ENCODE measurements at places on chromosomes 3 and 15.

- H3K4me3 ChIP-seq = no peak overlapping the region
- no peaks in the 10 kb centered on the region for H3K4me1 ChIP-seq
- H3K27ac ChIP-seq = no peak overlapping the region
- no peaks in the 10 kb centered on the region for H3K27me3 ChIP-seq
- no peak for DNase-seq
These were observed 502.5 kb upstream of the NAALADL2 start for GRCh38 chr3:174356596-174356995.

DNA sequence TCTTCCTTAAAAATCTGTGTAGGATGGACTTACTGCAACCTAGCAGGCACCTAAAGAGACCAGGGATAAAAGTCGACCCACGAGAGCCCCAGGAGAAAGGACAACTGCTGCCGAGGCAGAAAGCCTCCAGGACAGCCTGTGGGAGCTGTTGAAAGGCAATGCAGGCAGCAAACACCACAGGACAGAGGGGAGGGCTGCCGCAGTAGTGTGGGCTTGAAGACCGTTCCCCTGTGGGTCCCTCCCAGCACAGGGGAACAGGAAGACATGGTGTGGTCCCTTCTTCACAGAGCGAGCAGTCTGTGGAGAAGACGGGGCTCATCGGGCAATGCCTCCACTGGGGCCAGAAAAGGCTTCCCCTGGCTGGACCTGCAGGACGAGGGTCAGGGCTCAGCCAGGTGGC lies 58.5 kb upstream of the GATA2 start:
- peaks cover 7% of the 10 kb centered on the region for H3K36me3 ChIP-seq

DNA sequence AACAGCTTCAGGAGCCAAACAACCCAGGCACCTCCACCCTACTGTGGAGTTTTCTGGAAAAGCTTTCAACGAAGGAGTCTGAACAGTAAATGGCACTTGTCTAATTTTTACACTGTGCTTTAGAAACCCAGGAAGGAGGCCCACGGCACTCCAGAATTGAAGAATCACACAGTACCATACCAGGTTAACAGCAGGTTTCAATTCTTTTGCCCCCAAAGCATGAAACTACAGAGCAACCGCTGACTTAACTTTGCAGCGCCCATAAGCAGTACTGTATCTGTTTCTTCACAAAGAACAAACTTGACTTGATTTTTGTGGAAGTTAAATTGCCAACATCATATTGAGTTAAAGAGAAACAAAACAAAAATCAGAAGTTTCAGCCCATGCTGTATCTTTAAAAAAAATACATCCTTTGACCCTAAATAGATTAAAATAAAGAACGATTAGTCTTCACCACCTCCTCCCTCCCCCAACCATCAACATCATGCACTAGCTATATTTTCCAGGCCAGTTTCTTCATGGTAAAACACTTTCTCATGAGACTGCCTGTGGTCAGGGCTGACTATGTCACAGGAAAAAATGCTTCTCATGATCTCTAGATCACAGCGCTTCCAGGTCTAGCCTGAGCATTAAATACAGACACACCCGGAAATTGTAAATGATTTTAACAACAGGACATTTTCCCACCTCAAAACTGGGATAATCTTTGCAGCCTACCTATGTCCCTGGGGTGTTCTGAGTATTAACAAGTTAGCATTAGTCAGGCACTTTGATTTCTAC lies 456.3 kb downstream of the FOXP1 start:
- no peak overlapping the region for H3K4me3 ChIP-seq
- no peaks in the 10 kb centered on the region for H3K36me3 ChIP-seq
- DNase-seq = no peak
- H3K27me3 ChIP-seq = no peaks in the 10 kb centered on the region
- H3K27ac ChIP-seq = no peak overlapping the region

DNA sequence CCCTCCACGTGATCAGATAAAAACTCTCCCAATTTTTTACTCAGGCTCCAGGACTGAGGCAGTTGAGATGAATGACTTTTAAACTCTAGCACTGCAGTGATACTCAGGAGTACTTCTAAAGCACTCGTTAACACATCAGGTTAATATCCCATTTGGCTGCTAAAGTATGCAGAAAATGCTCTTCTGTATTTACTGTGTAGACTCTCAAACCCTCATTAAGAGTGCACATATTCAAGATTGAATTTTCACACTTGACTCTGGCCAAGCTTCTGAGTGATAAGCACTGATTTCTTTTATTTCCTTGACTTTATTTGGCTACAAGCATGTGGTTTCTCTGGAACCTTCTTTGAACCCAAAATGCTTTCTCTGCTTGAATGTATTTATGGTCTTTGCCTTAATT lies 392.3 kb upstream of the NECTIN3 start:
- no peak overlapping the region for H3K4me3 ChIP-seq
- H3K27me3 ChIP-seq = no peaks in the 10 kb centered on the region
- H3K4me1 ChIP-seq = no peaks in the 10 kb centered on the region
- no peaks in the 10 kb centered on the region for H3K36me3 ChIP-seq
- DNase-seq = no peak
- no peak overlapping the region for H3K27ac ChIP-seq

- H3K27ac ChIP-seq = no peak overlapping the region
- H3K27me3 ChIP-seq = peaks cover 1% of the 10 kb centered on the region
- H3K4me3 ChIP-seq = no peak overlapping the region
- no peaks in the 10 kb centered on the region for H3K36me3 ChIP-seq
- no peaks in the 10 kb centered on the region for H3K4me1 ChIP-seq
- DNase-seq = no peak
These were observed 121.8 kb downstream of the CACNA2D3 start for GRCh38 chr3:54243960-54244682.

DNA sequence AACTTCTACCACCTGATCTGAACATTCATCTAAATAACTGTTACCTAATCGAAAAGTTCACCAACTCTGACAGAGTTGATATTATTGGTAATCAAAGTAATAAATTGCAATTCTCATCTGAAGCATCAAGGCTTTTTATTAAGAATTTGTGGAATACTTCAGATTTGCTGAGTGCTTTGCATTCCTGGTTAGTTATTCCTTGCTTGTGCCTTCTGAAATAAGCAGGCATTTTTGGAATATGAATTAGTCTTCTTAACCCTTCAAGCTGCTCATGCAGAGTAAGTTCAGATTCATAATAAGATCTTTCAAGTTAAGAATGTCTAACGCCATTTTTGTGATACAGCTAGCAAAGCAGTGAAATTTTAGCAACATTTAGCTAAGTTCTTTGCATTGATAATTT lies 188.5 kb downstream of the ALCAM start:
- no peak overlapping the region for H3K27ac ChIP-seq
- no peak overlapping the region for H3K4me3 ChIP-seq
- no peaks in the 10 kb centered on the region for H3K36me3 ChIP-seq
- H3K27me3 ChIP-seq = no peaks in the 10 kb centered on the region

GRCh38 chr3:46935168-46935858 lies 41.2 kb downstream of the CCDC12 start:
- H3K27me3 ChIP-seq = peaks cover 6% of the 10 kb centered on the region
- DNase-seq = peak; percentile 22
- H3K4me1 ChIP-seq = peaks cover 37% of the 10 kb centered on the region
- H3K27ac ChIP-seq = peak overlapping the region; percentile 45
- H3K36me3 ChIP-seq = peaks cover 21% of the 10 kb centered on the region
- no peak overlapping the region for H3K4me3 ChIP-seq

- peaks cover 8% of the 10 kb centered on the region for H3K27me3 ChIP-seq
- H3K4me1 ChIP-seq = peaks cover 33% of the 10 kb centered on the region
- H3K36me3 ChIP-seq = no peaks in the 10 kb centered on the region
- H3K27ac ChIP-seq = no peak overlapping the region
These were observed 33.2 kb downstream of the TM4SF4 start for GRCh38 chr3:149507491-149508324.

GRCh38 chr3:48804930-48805329 lies 42.7 kb downstream of the PRKAR2A start:
- DNase-seq = no peak
- no peaks in the 10 kb centered on the region for H3K27me3 ChIP-seq
- H3K4me3 ChIP-seq = no peak overlapping the region
- H3K36me3 ChIP-seq = peaks cover 3% of the 10 kb centered on the region

DNA sequence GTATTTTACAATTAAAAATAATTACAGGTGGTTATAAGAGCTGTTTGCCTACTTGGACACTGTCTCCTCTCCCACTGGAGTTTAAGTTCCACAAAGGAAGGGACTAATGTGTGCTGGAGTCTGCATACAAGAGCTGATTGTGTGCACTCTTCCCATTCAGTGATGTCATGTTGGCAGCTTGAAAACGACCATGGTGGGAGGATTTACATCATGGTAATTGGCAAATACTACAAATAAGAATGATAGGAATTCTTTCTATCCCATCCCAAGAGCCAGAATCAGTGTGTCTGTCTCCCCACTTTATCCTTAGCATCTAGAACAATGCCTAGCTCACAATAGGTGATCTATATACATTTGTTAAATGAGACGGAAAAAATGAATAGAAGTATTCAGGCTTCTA lies 14.1 kb downstream of the ITGA11 start:
- no peak for DNase-seq
- H3K27ac ChIP-seq = no peak overlapping the region
- peaks cover 5% of the 10 kb centered on the region for H3K27me3 ChIP-seq
- H3K4me3 ChIP-seq = no peak overlapping the region

DNA sequence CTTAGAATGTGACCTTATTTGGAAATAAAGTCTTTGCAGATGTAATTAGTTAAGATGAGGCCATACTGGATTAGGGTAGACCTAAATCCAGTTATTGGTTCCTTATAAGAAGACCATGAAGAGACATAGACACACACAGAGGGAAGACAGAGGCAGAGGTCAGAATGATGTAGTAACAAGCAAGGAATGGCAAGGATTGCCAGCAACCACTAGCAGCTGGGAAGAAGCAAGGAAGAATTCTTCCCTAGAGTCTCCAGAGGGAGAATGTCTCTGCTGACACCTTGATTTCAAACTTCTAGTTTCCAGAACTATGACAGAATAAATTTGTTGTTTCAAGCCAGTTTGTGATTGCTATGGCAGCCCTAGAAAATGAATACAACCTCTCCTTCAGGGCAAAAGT lies 116.7 kb downstream of the WDR76 start:
- no peaks in the 10 kb centered on the region for H3K36me3 ChIP-seq
- H3K27me3 ChIP-seq = no peaks in the 10 kb centered on the region
- no peak overlapping the region for H3K27ac ChIP-seq
- no peaks in the 10 kb centered on the region for H3K4me1 ChIP-seq
- no peak for DNase-seq

- H3K4me3 ChIP-seq = no peak overlapping the region
- no peak overlapping the region for H3K27ac ChIP-seq
- no peaks in the 10 kb centered on the region for H3K4me1 ChIP-seq
- H3K36me3 ChIP-seq = peaks cover 3% of the 10 kb centered on the region
- DNase-seq = no peak
These were observed 60.3 kb downstream of the DOCK3 start for GRCh38 chr3:50734985-50735384.

DNA sequence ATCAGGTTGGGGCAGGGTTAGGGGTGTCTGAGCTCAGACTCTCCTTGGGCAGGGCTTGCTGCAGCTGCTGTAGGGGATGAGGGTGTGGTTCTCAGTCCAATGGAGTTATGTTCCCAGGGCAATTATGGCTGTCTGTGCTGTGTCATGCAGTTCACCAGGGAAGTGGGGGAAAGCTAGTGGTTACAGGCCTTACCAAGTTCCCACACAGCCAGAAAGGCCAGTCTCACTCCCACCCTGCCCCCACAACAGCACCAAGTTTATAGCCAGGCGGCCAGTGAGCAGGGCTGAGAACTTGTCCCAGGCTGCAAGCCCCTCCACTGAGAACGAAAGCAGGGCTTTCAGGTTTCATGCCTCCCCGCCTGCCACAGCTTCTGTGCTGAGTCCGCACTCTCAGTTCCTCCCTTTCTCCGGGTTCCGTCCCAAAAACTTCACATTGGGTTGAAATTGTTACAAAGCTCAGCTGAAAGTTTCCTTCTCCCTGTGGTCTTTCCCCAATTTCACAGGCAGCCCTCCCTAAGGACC lies 19.6 kb upstream of the CPOX start:
- no peak overlapping the region for H3K4me3 ChIP-seq
- no peaks in the 10 kb centered on the region for H3K4me1 ChIP-seq
- DNase-seq = no peak
- H3K27ac ChIP-seq = no peak overlapping the region
- no peaks in the 10 kb centered on the region for H3K27me3 ChIP-seq

DNA sequence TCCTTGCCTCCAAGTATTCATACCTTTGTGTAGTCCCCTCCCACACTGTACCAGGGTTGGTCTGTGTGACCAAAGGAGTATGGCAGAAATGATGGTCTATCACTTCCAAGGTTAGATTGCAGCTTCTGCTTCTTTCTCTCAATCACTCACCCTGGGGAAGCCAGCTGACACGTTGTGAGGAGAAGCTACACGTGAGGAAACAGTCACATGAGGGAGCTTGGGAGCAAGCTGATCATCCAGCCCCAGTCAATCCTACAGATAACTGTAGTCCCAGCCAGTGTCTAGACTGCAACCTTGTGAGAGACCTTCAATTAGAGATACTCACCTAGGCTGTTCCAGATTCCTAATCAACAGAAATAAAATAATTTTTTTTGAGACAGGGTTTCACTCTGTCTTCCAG lies 6.2 kb upstream of the ZNF774 start:
- no peak overlapping the region for H3K27ac ChIP-seq
- H3K27me3 ChIP-seq = peaks cover 2% of the 10 kb centered on the region
- no peaks in the 10 kb centered on the region for H3K4me1 ChIP-seq
- no peak for DNase-seq
- H3K36me3 ChIP-seq = no peaks in the 10 kb centered on the region

GRCh38 chr3:69357196-69357595 lies 28.7 kb downstream of the FRMD4B start:
- DNase-seq = no peak
- no peak overlapping the region for H3K4me3 ChIP-seq
- H3K36me3 ChIP-seq = peaks cover 16% of the 10 kb centered on the region
- peaks cover 3% of the 10 kb centered on the region for H3K27me3 ChIP-seq
- H3K4me1 ChIP-seq = peaks cover 55% of the 10 kb centered on the region

GRCh38 chr15:44550256-44550655 lies 13.3 kb downstream of the EIF3J start:
- peaks cover 4% of the 10 kb centered on the region for H3K4me1 ChIP-seq
- H3K27ac ChIP-seq = no peak overlapping the region
- no peak for DNase-seq
- H3K27me3 ChIP-seq = no peaks in the 10 kb centered on the region
- H3K36me3 ChIP-seq = peaks cover 9% of the 10 kb centered on the region

DNA sequence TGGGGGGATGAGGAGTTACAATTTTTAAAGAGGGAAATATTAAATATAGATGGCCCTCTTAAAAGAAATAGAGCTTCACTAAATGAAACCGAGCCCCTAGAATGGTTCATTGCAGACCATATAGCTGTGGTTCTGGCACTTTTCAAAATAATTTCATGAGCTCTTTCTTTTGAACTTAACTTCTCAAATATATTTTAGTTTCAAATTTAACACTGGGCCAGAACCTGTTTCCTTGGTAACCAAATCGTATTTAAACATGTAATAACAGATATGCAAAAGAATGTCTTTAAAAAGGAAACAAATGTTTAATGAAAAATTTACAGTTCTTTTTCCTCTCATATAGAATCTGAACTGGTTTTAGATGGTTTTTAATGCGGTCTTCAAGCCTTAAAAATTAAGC lies 20.1 kb downstream of the ZBTB38 start:
- H3K4me3 ChIP-seq = no peak overlapping the region
- peaks cover 6% of the 10 kb centered on the region for H3K36me3 ChIP-seq
- no peak for DNase-seq
- no peaks in the 10 kb centered on the region for H3K27me3 ChIP-seq

All from endothelial cell (in vitro differentiated cells).